Activated CD4-positive, alpha-beta T cell treated with anti-CD3 and anti-CD28 coated beads, Interleukin-2, amount 10 ng/mL, durations not matched to agents 24 days and 14 days (primary cell): ENCODE measurements at places on chromosomes 12 and 14. TPM values are rescaled to one million over a fixed set of nuclear protein-coding genes. Genes with fewer than 3 reads are reported as not detected.

The EIF2S3B gene
- 0.62 and 0.98 TPM in 2 replicates for total RNA-seq

The NFE2 gene
- total RNA-seq, result not detected in 2 replicates

The SIX1 gene
- 0.26 and 0.31 TPM in 2 replicates for total RNA-seq

The SSPN gene
- total RNA-seq, result not detected in 2 replicates

DNA sequence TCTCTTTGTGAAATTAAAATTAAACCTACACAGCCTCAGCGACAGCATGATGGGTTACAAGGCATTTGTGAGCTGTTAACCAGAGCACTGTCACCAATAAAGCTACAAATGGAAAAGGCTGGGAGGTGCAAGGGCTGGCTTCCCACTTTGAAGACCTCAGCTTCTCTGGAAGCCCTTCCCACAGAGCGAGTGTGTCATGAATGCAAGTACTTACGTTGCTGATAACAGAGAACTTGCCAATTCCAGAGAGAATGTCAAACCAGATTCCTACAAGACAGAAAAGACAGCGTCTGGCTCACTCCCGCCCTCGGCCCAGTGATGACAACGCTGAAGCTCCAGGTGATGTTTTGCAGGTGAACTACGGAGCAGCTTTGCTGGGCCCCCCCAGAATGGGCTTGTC, 145.8 kb downstream of the NTF3 start:
- no peak for DNase-seq

- DNase-seq, result no peak
These were observed 168.0 kb downstream of the DACT1 start for GRCh38 chr14:58805605-58806409.

DNA sequence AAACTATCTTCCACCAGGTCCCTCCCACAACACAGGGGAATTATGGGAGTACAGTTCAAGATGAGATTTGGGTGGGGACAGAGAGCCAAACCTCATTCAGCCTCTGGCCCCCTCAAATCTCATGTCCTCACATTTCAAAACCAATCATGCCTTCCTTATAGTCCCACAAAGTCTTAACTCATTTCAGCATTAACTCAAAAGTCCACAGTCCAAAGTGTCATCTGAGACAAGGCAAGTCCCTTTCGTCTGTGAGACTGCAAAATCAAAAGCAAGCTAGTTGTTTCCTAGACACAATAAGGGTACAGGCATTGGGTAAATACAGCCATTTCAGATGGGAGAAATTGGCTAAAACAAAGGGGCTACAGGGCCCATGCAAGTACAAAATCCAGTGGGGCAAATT, 147.6 kb downstream of the RAD51B start:
- DNase-seq, result no peak
